Stimulated activated CD8-positive, alpha-beta memory T cell treated with anti-CD3 and anti-CD28 coated beads, Interleukin-4, amount 100 ng/mL, for 1 hour (primary cell): ENCODE measurements at places on chromosomes 12 and 14.

GRCh38 chr12:41014643-41015020 is 173.5 kb upstream of the PDZRN4 start:
- DNase-seq, result no peak

DNA sequence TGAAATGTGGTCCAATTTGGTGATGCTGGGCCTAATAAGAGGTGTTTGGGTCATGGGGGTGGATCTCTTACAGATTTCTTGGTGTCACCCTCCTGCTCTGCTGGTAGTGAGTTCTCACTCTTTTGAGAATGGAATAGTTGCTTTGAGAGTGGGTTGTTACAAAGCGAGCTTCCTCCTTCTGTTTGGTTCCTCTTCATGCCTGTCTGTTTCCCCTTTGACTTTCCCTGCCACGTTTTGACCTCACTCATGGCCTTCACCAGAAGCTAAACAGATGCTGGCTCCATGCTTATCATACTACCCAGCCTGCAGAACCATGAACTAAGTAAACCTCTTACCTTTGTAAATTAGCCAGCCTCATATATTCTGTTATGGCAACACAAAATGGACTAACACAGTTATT is 57.7 kb upstream of the LDHB start:
- no peak for DNase-seq

DNA sequence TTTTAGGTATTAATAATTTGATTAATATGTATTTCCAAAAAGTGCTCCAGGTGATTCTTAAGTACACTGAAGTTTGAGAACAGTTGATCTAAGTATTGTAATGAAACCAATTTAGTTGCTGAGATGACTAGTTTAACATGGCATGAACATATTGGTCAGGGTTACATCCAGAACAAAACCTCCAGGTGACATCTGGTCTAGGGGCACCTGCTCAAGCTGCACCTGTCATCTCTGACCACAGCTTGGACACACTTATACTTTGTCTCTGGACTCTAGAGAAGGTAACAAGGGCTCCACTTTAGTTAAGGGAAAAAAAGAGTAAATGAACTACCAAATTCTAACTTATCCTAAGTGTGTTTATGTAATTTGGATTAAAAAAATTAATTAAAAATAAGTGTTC is 8.1 kb downstream of the ARID2 start:
- no peak for DNase-seq

DNA sequence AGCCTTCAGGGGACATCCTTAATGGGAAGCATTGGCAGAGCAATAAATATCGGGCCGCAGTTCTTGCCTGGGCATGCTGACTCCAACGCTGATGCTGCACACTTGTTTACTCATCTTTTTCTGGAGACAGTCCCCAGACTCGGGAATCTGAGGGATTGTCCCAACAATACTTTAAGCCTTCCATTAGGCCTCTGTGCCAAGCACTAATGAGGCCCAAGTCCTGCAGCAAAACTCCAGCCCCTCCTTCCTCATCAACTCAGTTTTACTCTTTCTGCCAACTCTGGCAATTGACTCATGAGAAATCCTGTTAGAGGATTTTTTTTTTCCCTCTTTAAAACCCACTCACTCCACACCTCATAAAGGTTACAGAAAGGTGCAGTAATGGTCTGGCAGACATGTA is 233.4 kb upstream of the PELI2 start:
- no peak for DNase-seq

GRCh38 chr12:80702889-80703805 is 4.3 kb upstream of the MYF6 start:
- no peak for DNase-seq

GRCh38 chr12:89436062-89436461 is 83.8 kb upstream of the DUSP6 start:
- no peak for DNase-seq

GRCh38 chr12:27810756-27811155 is 30.7 kb upstream of the MANSC4 start:
- DNase-seq, result no peak

DNA sequence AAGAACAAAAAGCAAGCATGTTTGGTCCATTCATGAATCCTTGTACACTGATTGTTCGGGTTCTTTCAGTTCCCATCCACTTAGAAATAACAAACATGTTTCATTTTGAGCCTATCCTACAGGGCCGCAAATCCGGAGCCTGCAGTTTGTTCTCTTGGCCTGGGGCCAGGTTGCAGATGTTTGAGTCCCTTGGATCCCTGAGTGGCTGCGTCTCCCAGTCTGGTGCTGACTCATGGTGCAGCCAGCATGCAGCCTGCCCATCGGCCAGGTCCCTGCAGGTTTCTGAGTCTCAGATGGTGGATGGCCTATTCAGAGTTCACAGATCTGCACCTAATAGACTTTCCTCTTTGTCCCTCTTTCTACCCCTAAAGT is 1.9 kb upstream of the DYNC1H1 start:
- no peak for DNase-seq

DNA sequence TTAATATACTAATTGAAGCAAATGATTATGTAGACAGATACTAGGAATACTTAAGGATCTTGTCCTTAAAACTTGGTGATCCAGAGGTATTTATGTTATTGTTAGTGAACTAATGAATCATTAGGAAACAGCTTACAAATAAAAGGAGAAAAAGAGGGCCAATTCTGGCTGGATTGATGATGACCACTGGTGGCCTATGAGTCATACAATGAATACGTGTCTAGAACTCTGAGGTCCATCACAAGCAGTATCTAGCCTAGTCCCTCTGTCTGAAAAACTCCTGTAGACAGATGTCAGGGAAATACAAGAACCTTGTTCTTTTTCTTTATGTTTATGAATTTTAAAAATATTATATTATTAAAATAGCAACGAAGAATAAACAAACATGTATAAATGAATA is 51.7 kb upstream of the RTL1 start:
- DNase-seq, result no peak

- no peak for DNase-seq
Observed at GRCh38 chr12:129605666-129606065, 298.2 kb downstream of the TMEM132D start.

- no peak for DNase-seq
Observed at GRCh38 chr12:4483885-4484823, 38.5 kb upstream of the FGF6 start.

- DNase-seq, result no peak
Observed at GRCh38 chr14:59362513-59362912, 102.7 kb downstream of the GPR135 start.

- DNase-seq, result no peak
Observed at GRCh38 chr12:69007101-69007854, 74.3 kb upstream of the CPM start.

GRCh38 chr12:6074979-6075585 is 49.4 kb downstream of the VWF start:
- DNase-seq, result no peak

DNA sequence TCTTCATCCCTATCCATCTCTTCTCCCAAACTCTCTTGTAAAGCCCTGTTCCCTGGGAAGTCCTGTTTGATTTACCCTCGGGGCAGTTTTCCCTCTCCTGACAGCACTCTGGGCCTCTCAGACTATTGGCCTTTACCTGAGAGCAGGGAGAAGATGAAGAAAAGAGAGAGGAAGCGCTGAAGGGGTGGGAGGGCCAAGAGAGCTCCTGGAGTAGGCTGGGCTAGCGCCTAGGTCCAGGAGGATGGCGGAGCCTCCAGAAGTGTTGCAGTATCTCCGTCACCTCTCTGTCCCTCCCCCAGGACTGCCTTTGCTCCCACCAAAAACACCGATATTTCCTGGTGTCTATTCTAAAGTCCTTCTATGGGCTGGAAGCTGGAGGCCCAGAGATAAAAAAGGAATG is 5.7 kb upstream of the IGFBP6 start:
- DNase-seq, result no peak

DNA sequence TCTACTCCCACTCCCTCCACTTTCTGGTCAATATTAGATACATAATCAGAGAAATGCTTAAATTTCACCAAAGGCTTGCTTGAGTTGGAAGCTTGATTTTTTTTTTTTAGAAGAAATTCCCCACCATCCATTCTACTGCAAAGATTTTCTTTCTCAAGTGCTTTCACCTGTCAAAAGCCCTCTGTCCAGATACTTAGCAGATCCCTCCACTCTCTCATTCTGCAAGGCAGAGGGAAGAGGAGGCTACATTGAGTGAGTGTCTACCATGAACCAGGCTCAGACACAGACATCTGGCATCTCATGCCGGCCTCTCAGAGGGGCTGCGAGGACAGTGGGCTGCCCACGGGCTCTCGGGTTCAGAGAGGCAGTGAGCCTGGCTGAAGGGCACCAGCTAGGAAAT is 127.6 kb upstream of the GSC start:
- no peak for DNase-seq

GRCh38 chr14:69317780-69318179 is 57.8 kb downstream of the GALNT16 start:
- no peak for DNase-seq

DNA sequence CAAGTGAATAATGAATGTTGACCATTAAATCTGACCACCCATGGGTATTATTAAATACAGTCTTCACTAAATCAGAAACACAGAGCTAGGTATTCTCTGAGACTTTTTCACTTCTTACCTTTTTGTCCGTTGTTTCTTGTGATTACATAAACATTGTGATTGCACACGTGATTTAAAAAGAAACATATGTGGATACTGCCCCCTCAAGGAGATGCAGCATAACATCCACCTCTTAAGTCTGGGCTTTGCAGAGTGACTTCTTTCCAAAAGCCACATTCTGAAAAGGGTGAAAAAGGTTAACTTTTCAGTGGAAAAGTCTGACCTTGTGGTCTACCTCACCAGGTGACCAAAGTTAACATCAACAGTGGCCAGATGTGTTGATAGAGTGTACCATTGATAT is 185.5 kb upstream of the FAR2 start:
- DNase-seq, result no peak

GRCh38 chr12:116434155-116435011 is 124.8 kb upstream of the MAP1LC3B2 start:
- no peak for DNase-seq

DNA sequence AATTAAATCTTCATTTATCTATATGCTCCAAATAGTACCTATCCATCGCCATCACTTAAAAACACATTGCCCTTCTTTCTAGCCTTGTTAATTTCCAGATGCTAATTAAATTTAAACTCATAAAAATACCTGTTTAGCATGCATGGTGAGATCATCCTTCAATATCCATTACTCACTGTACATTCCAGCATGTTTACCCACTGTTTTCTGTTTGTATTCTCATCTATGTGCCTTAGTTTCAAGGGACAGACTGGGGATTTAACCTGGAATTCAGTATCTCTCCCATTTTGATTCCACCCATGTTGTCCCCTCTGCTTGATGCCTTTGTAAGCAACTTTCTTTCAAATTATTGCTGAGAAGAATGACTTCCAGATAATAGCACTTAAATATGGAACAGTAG is 208.0 kb downstream of the SPTSSA start:
- DNase-seq, result no peak

DNA sequence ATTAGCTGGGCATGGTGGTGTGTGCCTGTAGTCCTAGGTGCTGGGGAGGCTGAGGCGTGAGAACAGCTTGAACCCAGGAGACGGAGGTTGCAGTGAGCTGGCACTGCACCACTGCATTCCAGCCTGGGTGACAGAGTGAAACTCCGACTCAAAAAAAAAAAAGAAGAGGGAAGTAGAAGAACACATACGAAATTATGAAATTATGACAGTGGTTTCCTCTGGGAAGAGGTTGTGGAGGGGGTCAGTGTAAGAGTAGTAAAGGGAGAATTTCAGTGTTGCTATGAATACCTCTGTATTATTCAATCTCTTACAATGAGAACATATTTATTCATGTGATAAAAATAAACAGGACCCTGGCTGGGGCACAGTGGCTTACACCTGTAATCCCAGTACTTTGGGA is 24.7 kb upstream of the CSRNP2 start:
- DNase-seq, result no peak

DNA sequence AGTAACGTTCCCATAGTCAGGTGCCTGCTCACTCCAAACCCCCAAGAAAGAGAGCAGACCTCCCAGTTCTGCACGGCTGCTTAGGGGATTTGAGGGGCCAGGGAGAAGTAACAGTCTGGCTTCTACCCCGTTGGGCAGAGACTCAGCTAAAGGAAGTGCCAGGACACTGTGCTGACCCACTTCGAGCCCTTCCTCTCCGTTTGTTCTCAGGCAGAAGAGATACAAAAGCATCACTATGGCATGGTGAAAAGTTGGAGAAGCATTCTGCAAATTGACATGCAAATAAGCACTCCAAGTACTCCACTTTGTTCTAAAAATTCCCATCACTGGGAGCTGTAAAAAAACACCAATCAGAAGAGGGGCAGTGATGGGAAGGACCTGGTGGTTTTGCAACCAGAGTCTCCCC is 239.1 kb downstream of the EGLN3 start:
- DNase-seq, result no peak

DNA sequence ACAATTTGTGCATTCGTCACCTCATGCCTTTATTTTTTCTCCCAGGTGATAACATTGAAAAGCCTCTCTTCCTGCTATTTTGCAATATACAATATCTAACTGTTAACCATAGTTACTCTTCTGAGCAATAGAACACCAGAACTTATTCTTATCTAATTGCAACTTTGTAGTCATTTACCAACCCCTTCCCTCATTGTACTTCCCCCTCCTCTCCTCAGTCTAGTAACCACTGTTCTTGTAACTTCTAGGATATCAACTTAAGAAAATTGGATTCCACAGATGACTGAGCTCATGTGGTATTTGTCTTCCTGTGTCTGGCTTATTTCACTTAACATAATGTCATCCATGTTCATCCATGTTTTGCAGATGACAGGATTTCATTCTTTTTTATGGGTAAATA is 7.6 kb downstream of the MUCL1 start:
- no peak for DNase-seq
